ENCODE measurements at places on chromosomes 3 and 15. TPM values are rescaled to one million over a fixed set of nuclear protein-coding genes. Genes with fewer than 3 reads are reported as not detected.

GRCh38 chr3:47692158-47692557 is 89.5 kb downstream of the SMARCC1 start:
- no peak for ATAC-seq

GRCh38 chr15:68413363-68414205 is 18.4 kb downstream of the ITGA11 start:
- peak; percentile 57 for ATAC-seq

- no peak for ATAC-seq
Measured at GRCh38 chr3:142366434-142366833, 81.4 kb downstream of the XRN1 start.

DNA sequence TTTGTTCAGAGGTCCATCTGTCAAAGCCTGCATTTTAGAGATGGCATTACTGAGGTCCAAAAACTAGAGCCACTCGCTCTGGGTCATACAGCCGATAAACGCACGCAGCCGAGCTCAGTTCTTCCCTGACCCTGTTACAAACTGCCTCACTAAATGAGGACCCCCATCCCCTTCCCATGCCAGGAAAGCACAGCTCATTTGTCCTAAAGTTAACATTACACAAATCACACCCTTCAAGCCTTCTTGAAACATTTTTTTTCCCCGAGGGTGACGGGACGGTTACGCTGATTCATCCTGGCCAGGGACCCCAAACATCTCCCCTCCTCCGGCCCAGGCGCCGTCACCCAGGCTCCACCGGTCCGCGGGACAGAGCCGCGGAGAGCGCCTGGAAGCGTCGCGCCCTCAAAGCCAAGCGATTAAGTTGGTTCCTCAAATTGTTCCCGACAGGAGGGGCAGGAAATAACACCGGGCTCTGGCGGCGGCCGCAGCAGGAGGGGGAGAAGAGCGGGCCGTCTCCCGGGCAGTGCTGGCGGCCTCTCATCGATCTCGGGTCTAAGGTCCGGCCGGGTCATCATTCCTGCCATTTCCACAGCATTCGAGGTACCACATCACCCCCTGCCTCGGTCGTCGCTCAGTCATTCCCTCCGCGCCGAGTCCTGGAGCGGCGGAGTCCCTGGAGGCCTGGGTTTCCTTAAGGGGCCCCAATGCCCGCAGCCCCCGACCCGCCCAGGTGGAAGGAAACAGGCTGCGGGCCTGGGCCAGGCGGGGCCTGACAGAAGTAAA is 619 bp upstream of the CMTM8 start:
- peak; percentile 39 for ATAC-seq

GRCh38 chr3:95334461-95334860 is 1271.6 kb downstream of the NSUN3 start:
- ATAC-seq, result no peak

Gene RTP3
- total RNA-seq, result not detected

Gene COL6A5
- not detected for total RNA-seq

- ATAC-seq, result no peak
Measured at GRCh38 chr3:118213892-118214291, 820.8 kb downstream of the IGSF11 start.

Gene FETUB
- not detected for total RNA-seq

Gene SNX22
- total RNA-seq, result not detected

Gene SERPINI2
- not detected for total RNA-seq

DNA sequence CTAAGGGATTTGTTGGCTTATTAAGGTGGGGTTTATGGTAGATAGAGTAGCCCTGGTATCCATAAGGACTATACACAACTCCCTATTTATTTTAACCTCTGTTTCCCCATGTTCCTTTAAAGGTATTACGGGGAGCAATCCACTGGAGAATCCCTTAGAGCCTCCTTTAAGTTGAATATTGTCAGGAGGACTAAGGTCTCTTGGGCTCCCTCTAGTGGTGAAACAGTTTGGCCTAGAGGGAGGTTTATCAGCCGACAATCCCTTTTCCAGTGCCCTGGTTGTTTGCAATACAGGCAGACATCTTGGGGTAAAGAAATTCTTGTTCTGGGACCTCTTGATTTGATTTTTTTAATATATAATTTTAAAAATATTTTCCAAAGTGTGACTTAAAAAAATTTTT is 12.9 kb downstream of the OPA1 start:
- no peak for ATAC-seq

GRCh38 chr3:183328823-183329222 is 75.8 kb downstream of the B3GNT5 start:
- ATAC-seq, result no peak

Gene KLHL6
- total RNA-seq, result 1.9 TPM

DNA sequence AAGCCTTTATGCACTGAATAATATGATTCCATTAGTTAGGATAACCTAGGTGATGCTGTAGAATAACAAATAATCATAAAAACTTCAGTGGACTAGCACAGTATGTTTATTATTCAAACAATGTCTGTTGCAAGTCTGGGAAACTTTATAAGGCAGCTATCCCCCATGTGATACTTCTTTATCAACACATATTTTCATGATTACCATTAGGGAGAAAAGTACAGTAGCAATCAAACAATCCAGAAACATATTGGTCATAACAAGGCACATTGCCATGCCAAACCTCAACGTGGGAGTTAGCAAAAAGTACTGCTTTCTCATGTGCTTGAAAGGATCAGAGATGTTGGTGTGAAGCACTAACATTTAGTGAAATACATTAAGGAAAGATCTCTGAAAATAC is 35.5 kb downstream of the EOMES start:
- no peak for ATAC-seq

Gene NT5DC2
- 69.5 TPM for total RNA-seq

- ATAC-seq, result no peak
Measured at GRCh38 chr3:45208586-45208985, 17.5 kb downstream of the TMEM158 start.

- no peak for ATAC-seq
Measured at GRCh38 chr3:128548426-128549282, 55.7 kb upstream of the GATA2 start.

DNA sequence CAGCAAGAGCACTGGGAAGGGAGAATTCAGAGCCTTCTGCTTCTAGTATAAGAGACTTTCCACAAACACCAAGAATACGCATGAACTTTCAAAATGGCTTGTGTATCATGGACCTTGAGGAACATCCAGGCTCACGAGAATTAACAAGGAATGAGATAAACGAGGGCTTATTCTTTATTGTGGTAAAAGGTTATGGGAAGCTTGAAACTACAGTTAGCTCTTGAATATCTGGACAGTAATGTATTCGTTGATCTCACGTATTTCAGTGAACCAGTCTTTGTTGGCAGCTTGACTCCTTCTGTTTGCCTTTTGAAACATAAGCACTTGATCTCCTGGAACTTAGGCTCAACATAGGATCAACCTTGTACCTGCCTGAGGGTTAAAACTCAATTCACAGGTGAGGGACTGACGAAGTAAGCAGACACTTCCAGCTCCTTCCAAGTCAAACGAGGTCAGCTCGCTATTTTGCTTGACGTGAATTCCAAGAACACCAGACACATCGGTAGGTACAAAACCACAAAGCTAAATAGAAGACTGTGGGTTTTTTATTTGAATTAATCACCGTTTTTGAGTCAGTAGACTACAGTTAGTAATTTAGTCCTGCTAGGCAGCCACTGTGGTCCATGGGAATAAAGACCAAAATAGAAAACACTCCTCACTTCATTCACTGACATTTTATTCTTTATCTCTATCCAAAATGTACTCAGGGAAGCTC is 30.8 kb downstream of the GALNT15 start:
- no peak for ATAC-seq

Gene HES1
- total RNA-seq, result 16.2 TPM

DNA sequence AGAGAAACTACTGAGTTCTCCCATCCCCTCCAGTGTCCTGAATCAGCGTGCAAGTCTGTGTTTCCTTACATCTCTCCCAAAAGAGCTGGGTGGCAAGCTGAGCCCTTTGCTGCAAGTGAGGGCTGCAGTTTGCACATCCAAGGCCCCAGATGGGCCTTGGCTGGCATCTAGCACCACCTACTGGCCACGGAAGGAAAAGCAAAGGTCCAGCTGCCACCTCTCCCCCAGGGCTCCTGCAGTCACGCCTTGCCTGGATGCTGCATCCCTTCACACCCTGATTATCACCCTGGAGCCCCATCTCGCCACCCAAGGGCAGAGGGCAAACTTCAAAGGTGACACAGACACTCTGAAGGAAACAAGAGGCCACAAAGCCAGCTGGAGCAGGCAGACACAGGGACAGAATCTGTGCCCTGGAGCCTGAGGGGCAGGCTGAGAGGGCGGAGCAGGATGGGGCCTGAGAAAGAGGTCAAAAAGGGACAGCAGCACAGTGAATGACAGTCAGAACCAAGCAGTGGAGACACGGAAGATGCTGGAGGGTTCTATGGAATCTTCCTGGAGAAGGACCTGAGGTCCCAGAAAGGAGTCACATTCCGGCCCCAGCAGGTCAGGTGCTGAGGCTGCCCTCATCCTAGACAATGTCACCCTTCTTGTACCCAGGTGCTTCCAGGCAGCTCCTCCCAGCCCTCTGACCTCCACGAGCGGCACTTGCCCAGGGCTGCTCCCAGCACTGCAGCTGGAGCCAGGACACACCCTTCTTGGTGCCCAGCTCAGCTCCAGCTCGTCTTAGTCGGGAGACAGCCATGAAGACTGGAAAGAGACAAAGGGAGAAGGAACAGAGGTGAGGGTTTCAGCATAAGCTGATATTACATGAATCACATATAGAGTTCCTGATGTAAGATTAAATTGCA is 18.3 kb upstream of the NTRK3 start:
- ATAC-seq, result no peak

GRCh38 chr3:58366699-58367098 is 34.0 kb downstream of the PXK start:
- no peak for ATAC-seq
